GM06990 (cell line): ENCODE measurements at places on chromosomes 12 and 14.

DNA sequence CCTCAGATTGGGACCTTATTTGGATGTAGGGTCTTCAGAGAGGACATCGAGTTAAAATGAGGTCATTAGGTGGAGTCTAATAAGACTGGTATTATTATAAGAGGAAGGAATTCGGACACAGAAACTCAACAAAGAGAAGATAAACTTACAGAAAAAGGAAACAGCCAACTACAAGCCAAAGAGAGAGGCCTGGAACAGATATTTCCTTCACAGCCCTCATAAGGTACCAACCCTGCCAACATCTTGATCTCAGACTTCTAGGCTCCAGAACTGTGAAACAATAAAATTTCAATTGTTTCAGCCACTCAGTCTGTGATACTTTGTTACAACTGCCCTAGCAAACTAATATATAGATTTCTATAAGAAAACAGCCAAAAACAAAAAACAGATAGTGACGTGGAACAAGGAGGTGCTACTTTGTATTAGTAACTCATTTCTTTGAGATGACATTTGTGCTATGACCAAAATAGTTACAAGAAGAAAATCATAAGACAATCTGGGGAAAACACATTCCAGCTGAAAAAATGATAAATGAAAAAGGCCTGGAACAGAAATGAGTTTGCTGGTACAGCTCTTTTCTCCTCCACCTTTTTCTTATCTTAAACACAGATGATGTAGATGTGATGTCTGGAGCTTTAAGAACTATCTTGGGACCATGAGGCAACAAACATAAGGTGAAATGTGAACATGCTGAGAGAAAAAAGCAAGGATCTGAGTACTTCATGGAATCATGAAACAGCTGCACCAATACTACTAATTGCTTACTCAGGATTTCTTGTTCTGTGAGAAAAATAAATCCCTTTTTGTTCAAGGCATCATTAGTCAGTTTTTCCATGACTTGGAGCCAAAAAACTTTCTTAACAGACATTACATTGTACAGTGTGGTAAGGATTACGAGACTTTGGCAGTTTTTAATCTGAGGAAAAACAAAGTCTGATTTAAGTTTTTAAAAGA, 243.2 kb downstream of the ANO6 start:
- no peak for DNase-seq

DNA sequence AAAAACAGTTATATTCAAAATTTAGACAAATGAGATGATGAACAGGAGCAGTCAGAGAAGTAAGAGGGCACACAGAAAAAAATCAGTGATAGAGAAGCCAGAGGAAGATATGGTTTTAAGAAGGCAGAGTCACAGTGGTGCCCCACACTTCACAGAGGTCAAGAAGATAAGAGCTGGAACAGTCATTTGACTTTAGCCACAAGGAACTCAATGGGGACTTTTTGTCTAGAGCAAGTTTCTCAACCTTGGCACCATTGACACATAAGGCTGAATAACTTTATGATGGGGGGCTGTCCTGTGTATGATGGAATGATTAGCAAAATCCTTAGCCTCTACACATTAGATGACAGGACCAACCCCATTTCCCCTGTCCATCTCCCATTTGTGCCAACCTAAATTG, 172.8 kb upstream of the PLEKHG7 start:
- DNase-seq, result no peak

- no peak for DNase-seq
Measured at GRCh38 chr12:127770118-127770517, 496.9 kb upstream of the TMEM132C start.

- DNase-seq, result no peak
Measured at GRCh38 chr14:58200846-58201245, 897 bp downstream of the ACTR10 start.

DNA sequence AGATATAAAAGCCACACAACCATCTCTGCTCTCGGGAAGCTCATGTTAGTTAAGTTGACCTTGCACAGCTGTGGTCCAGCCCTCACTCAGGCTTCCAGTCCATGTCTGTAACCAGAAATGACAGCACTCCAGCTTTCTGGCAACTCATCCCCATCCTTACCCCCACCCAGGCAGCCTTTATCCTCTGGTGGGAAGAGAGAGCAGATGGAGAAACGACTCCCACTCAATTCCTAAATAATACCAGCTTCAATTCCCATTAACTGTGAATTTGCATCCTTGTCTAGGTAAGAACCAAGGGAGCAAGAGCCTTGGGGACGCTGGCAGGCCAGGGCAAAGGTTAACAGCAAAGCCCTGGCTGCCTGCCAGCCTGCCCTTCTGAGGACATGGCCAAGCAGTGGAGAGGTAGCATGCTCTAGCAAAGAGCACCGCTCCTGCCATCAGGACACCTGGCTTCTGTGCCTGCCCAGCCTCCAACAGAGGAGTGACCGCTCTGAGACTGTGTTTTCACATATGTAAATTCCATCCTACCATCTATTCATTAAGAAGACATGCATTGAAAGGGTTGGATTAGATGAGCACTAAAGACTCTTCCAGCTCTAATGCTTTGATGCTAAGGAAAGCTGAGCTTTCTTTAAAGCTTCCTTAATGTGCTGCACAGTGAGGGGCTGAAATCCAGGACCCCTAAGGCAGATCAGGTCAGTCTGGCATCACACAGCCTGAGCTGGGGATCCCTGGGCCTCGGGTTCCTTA, 236.1 kb downstream of the GRIN2B start:
- no peak for DNase-seq

- peak; percentile 44 for DNase-seq
Measured at GRCh38 chr12:132886529-132887477, 602 bp downstream of the CHFR start.

- DNase-seq, result no peak
Measured at GRCh38 chr14:26370115-26370514, 227.7 kb downstream of the NOVA1 start.

GRCh38 chr14:86038387-86039042, 508.6 kb downstream of the FLRT2 start:
- DNase-seq, result no peak

DNA sequence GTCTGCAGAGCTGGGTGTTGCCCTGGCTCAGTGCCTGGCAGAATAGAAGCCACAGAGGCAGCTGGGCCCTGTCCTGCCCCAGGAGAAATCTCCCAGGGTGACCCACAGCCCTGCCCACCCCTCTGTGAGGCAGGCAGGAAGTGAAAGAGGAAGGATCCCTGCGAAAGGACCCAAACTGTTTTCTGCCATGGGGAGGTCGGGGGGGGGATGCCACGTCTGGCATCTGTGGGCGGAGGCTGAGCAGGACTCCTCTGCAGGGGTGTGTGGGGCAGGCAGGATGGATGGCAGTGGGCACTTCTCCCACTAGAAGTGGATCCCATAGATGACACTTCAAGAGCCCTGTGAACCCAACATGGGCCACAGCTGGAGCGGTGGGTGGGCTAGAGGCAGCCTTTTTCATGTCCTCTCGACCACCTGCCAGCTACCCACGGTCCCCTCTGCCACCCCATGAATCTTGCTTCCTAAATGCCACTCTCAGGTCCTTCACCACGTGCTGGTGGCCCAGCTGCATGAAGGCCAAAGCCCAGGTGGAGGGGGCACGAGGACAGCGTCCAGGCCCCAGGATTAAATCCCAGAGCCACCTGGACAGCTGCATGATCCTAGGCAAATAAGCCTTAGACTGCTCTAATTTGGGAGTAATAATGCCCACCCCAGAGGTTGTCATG, 3.6 kb downstream of the PAPLN start:
- no peak for DNase-seq

GRCh38 chr12:108691175-108691997, 39.9 kb downstream of the CORO1C start:
- DNase-seq, result peak; percentile 75

- no peak for DNase-seq
Measured at GRCh38 chr14:34912182-34912581, 37.0 kb upstream of the BAZ1A start.

GRCh38 chr12:109752117-109753053, 38.8 kb downstream of the FAM222A start:
- no peak for DNase-seq

DNA sequence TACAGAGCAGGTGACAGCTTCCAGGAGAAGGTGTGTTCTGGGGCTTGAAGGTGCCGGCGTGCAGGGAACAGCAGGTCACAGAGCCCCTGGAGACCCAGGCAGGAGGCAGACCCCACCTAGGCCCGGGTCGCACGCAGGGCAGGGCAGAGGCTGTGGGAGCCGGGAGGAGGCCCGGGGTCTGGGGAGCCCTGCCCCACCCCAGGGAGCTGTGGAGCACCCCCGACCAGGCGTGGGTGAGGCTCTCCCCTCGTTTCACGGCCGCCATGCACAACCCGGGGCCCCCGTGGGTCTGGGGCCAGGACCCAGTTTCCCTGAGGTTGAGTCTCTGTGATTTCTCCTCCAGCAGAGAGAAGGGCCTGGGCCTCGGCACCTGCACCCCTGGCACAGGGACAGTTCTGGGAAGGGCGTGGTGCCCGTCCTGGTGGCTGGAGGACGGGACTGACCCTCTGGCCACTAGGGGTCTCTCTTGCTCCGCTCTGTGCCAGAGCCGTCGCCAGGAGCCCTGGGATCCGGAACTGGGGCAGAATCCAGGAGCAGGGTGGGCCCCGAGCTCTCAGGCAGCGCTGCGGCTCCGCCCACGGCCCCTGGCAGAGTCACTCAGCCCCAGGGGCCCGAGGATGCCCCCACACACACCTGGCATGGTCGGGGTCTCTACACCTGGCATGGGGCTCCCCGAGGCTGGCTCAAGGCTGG, 75.2 kb upstream of the FBRSL1 start:
- peak; percentile 56 for DNase-seq

DNA sequence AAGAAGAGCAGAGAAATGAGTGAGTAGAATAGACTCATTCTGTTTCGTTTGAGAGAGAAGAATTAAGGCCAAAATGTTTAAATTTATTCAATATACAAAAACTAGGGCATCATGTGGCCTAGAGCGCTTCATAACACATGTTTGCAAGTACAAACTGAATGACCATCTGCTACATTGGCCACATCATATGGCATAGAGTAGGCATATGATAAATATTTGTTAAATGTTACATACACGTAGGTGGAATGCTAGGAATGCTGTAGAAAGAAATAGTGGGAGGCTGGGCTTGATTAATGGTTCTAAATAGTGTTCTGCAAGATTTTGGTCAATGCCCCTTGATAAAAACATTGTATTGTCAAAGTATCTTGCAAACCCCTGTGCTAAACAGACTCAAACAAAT, 10.8 kb downstream of the MGP start:
- DNase-seq, result no peak

DNA sequence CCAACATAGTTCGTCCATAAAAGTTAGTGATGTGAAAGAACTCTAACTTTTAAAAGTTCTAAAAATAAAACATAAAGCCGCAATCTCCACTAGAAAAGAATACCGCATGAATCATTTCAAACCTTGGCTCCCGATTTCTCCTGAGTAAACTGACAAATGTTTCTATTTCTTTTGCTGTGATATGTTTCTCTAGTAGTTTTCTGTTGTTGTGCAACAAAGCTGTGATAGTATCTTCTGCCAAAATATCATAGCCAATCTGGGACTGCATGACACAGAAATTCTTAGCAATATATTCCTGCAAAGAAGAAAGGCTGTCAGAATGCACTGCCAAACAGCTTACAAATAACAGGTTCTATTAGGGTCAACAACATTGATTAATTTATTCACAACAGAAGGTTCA, 174.0 kb downstream of the ITPR2 start:
- no peak for DNase-seq

GRCh38 chr14:26549571-26549970, 48.3 kb downstream of the NOVA1 start:
- DNase-seq, result no peak
